ENCODE measurements at places on chromosomes 6 and 20.

DNA sequence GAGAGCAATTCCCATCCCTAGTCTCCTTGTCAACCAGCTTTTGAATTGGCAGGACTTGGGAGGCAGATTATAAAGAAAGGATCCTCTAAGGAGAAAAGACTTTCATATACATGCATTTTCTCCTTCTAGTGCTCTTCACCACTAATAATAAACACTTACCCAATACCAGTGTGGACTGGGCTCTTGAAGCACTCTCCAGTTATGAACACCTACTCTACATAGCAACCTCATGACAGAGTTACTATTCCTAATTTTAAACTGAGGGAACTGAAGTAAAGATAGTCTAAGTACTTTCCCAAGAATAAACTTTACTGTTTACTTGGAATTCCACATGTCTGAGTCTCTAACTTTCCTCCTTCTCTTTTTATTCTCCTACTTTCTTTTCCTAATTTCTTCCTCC lies 4.8 kb downstream of the COL9A1 start:
- H3K4me1 ChIP-seq = no peaks in the 10 kb centered on the region
- H3K4me3 ChIP-seq = no peak overlapping the region
- DNase-seq = no peak
- no peaks in the 10 kb centered on the region for H3K36me3 ChIP-seq
- H3K27me3 ChIP-seq = no peaks in the 10 kb centered on the region

DNA sequence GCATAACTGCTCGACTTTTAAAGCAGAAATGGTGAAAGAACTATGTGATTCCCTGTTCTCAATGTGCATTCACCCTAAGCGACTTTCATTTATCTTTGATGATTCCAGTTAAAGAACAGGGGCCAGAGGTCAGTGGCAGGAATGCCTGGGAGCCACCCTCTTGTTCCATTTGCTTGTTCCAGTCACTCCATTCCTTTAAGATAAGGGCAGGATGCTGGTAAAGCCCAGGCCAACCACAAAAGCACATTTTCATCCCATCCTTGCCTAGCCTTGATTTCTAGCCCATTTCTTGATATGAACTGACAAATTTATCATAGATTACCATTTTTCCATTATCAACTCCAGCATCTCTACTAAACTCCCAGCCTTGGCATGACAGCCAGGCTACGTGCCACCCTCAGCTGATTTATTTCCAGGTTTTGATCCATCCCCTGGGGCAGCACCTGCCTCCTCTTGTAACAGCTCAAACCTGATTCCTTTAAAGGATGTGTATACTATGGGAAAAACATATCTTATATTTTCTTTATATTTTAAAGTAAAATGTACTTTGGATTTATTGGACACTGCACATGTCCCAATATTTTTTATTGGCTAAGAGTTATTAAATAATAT lies 19.2 kb downstream of the HMGN3 start:
- H3K27ac ChIP-seq = no peak overlapping the region
- H3K4me3 ChIP-seq = no peak overlapping the region
- H3K27me3 ChIP-seq = no peaks in the 10 kb centered on the region
- no peaks in the 10 kb centered on the region for H3K36me3 ChIP-seq

- DNase-seq = no peak
- no peaks in the 10 kb centered on the region for H3K27me3 ChIP-seq
- no peak overlapping the region for H3K27ac ChIP-seq
- no peaks in the 10 kb centered on the region for H3K4me1 ChIP-seq
- no peak overlapping the region for H3K4me3 ChIP-seq
Observed at GRCh38 chr20:61320691-61321425, 68.8 kb downstream of the CDH4 start.

GRCh38 chr20:48335308-48336050 lies 492.3 kb downstream of the PREX1 start:
- DNase-seq = no peak
- no peaks in the 10 kb centered on the region for H3K36me3 ChIP-seq
- no peaks in the 10 kb centered on the region for H3K27me3 ChIP-seq
- no peak overlapping the region for H3K4me3 ChIP-seq
- no peak overlapping the region for H3K27ac ChIP-seq

DNA sequence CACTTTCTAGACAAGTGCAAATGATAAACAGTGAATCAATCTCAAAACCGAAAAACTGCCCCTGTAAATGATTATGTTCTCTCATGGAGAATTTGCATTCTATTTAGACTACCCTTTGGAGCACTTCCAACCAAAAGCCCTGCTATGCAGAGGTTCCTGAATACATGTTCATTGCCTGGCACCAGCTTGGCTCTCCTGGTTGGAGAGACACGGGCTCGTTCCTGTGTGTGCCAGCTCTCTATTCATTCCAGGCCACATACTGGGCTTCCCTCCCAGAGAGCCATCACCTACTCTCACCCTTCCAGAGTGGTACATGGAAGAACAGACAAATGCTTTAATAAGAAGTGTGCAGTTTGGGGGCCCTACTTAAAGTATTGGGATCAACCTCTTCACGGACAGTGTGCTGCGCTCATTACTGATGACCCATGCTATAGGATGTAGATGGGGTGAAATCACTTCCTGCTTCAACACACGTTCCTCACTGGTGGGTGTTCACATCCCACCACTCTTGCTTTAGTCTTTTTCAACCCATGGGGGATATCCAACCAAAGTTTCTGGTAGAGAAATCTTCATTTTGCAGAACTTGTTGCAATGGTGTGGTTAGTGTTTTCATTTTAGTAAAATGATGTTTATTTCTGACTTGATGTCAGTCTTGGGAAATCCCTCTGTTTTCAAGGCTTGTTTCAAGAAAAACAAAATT lies 38.5 kb upstream of the NAA20 start:
- H3K4me1 ChIP-seq = peaks cover 16% of the 10 kb centered on the region
- H3K36me3 ChIP-seq = no peaks in the 10 kb centered on the region
- no peak for DNase-seq
- no peaks in the 10 kb centered on the region for H3K27me3 ChIP-seq

- no peaks in the 10 kb centered on the region for H3K4me1 ChIP-seq
- no peak overlapping the region for H3K4me3 ChIP-seq
- no peak for DNase-seq
- H3K36me3 ChIP-seq = no peaks in the 10 kb centered on the region
- H3K27me3 ChIP-seq = no peaks in the 10 kb centered on the region
Observed at GRCh38 chr6:22353101-22353500, 56.3 kb upstream of the PRL start.

GRCh38 chr6:3888153-3888957 lies 39.2 kb downstream of the FAM50B start:
- H3K4me3 ChIP-seq = no peak overlapping the region
- no peaks in the 10 kb centered on the region for H3K27me3 ChIP-seq
- no peak for DNase-seq
- no peaks in the 10 kb centered on the region for H3K4me1 ChIP-seq

DNA sequence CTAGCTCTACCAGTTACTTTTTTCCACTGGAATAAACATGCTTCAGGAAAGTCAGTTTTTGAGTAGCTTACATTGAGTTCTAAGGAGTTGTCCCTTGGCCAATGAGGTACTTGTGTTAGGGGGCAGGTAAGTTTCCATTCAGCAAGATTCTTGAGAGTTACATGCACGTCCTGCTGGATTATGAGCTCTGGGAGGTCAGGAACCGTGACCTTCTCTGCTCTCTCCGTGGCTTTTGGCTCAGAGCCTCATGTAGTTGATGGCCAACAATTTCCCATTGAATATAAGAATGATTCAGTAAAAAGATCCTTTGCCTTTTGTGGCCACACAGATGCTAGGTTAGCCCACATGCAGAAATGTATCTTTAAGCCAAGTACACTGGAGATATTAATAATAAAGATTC lies 181.8 kb upstream of the RALGAPA2 start:
- no peaks in the 10 kb centered on the region for H3K4me1 ChIP-seq
- H3K36me3 ChIP-seq = no peaks in the 10 kb centered on the region
- H3K4me3 ChIP-seq = no peak overlapping the region
- no peak overlapping the region for H3K27ac ChIP-seq

GRCh38 chr6:155861821-155862220 lies 406.2 kb upstream of the NOX3 start:
- H3K4me1 ChIP-seq = no peaks in the 10 kb centered on the region
- DNase-seq = no peak
- H3K27ac ChIP-seq = no peak overlapping the region

- H3K4me3 ChIP-seq = no peak overlapping the region
- H3K36me3 ChIP-seq = no peaks in the 10 kb centered on the region
- DNase-seq = no peak
- no peak overlapping the region for H3K27ac ChIP-seq
- no peaks in the 10 kb centered on the region for H3K27me3 ChIP-seq
Observed at GRCh38 chr6:116528780-116529179, 16.7 kb downstream of the TRAPPC3L start.

DNA sequence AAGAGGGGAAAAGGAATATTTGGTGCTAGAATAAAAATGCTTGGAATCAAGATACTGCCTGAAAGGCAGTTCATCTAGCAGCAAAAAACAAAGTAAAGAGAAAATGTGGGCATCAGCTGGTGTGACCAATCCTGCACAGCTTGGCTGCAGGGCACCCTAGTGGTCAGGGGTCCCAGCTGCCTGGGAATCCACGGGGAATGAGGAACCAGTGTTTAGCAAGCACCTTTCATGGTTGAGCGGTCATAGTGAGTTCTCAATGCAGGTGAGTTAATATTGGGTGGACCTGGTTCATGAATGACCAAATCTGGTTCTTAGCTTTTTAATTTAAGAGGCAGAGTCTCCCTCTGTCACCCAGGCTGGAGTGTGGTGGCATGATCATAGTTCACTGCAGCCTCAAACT lies 53.3 kb downstream of the CAP2 start:
- H3K4me1 ChIP-seq = no peaks in the 10 kb centered on the region
- H3K36me3 ChIP-seq = no peaks in the 10 kb centered on the region
- H3K4me3 ChIP-seq = no peak overlapping the region
- no peak overlapping the region for H3K27ac ChIP-seq
- no peak for DNase-seq
- H3K27me3 ChIP-seq = no peaks in the 10 kb centered on the region

DNA sequence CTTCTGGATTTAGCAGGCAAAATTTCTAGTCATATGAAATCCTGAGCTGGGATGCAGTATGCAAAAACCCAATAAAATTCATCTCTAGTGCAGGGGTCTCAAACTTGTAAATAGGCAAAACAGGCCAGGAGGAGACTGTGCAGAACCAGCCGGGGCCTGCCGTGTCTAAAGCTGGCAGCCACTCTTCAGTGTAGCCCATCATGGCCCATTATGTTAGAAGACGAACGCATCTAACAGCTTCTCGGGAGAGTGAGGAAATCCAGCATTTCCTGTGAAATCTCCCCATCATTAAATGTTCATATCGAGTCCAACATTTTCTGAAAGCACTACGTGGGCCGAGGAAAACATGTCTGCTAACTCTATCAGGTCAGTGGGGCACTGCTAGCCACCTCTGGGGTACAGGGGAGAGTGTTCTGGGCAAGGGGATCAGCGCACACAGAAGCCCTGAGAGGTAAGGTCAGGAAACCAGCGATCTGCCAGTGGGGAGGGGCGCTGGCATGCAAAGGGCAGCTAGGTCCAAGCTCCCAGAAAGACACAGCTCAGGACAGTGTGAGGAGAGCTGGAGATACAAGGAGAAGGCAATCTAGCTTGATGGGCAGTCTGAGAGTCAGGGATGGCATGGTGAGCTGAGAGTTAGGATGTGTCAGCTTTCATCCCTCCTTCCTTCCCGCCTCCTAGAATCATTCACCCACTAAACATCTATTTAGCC lies 144.2 kb downstream of the PREX1 start:
- DNase-seq = no peak
- no peaks in the 10 kb centered on the region for H3K27me3 ChIP-seq
- no peak overlapping the region for H3K4me3 ChIP-seq
- no peak overlapping the region for H3K27ac ChIP-seq

DNA sequence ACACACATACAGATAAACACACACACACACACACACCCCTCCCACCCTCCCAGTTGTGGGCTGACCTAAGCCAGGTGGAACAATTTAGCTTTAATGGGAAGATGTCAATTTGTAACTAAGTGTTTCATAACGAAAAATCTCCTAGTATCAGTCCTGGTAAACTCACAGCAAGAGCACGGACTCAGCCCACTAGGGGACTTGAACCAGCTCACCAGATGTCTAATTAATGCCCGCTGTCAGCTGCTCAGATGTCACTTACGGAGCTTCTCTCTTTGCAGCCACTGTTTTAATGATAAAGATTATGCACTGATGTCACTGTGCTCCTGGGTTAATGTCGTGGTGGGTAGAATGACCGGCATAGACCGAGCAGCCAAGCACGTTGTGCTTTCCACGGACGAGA lies 116.6 kb upstream of the INSM1 start:
- H3K36me3 ChIP-seq = no peaks in the 10 kb centered on the region
- H3K27me3 ChIP-seq = no peaks in the 10 kb centered on the region
- H3K27ac ChIP-seq = no peak overlapping the region

DNA sequence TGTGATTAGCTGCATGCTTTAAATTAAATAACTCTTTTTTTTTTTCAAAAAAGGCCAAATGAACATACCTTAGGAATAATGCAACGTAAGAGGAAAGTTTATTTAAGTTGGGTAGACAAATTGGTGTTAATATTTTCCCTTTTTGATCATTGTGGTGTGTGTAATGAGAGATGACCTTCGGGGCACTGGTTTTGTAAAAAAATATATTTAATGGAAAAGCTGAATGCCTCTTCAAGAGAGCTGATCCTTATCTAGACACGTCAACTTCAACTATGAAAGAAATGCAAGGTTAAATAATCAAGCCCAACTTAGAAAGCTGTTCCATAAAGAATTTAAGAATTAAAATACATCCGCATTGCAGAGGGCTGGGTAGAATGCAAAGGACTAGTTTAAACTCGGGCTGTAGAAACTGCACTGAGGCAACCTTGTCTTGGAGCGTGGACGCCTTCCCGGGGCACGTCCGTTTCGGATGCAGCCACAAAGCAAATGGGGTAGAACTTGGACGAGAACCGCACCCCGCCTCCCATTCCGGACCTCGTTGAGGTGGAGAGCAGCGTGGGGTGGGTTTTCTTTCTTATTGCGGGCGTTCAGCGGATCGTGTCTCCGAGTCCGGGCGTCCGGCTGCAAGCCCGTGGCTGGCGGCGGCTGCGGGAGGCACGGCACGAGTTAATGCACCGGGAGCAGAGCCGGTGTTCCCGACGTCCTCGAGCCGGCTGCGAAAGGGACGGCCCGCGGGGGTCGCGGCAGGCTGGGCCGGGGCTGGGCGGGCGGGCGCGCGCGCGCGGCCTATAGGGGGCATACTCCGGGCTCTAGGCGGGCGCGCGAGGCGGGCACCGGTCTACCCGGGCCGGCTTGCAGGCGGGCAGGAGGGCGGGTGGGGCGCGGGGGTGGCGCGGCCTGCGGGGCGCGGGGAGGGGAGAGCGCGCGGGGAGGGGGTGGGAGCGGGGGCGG lies 1.9 kb downstream of the JARID2 start:
- H3K4me3 ChIP-seq = peak overlapping the region; percentile 85
- H3K36me3 ChIP-seq = no peaks in the 10 kb centered on the region
- H3K27me3 ChIP-seq = no peaks in the 10 kb centered on the region
- H3K27ac ChIP-seq = peak overlapping the region; percentile 70
- DNase-seq = peak; percentile 60

GRCh38 chr6:45488889-45489288 lies 111.2 kb upstream of the SUPT3H start:
- H3K27me3 ChIP-seq = no peaks in the 10 kb centered on the region
- H3K36me3 ChIP-seq = peaks cover 5% of the 10 kb centered on the region
- H3K27ac ChIP-seq = no peak overlapping the region
- no peak for DNase-seq
- peaks cover 13% of the 10 kb centered on the region for H3K4me1 ChIP-seq

Measured in natural killer cell (primary cell).